Fibroblast of skin of scalp (primary cell): ENCODE measurements at places on chromosomes 1 and 21.
A peak's percentile ranks its signal among the peaks of the same experiment; 100 is the strongest.

- peak; percentile 48 for DNase-seq
These were observed 486 bp downstream of the HSPA13 start for GRCh38 chr21:14382486-14382834.

GRCh38 chr1:67184838-67185421 lies 18.7 kb downstream of the IL23R start:
- DNase-seq: no peak

GRCh38 chr1:234518876-234519275 lies 39.9 kb upstream of the TARBP1 start:
- DNase-seq: no peak

DNA sequence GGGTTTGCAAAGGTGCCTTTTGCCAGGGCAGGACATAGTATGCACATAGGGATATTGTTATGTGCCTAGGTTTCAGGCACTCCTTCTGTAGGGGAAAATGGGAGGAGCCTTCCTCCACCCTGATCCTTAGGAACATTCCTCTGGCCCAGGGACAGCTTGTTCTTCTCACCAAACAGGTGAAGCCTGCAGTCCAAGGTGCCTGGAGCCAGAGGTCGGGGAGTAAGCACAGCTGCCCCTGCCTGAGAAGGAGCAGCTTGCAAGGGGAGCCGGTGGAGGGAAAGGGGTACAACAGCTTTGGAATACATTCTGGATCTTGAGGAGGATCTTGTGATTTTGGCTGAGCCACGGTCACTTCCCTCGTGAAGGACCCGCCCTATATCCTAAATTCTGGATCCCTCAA lies 82.4 kb upstream of the CD1D start:
- DNase-seq: no peak

GRCh38 chr1:36773827-36774541 lies 260.3 kb downstream of the GRIK3 start:
- DNase-seq: no peak

- no peak for DNase-seq
These were observed 3.5 kb downstream of the HSPG2 start for GRCh38 chr1:21933397-21934248.

GRCh38 chr1:204316164-204316563 lies 43.6 kb downstream of the PLEKHA6 start:
- no peak for DNase-seq

DNA sequence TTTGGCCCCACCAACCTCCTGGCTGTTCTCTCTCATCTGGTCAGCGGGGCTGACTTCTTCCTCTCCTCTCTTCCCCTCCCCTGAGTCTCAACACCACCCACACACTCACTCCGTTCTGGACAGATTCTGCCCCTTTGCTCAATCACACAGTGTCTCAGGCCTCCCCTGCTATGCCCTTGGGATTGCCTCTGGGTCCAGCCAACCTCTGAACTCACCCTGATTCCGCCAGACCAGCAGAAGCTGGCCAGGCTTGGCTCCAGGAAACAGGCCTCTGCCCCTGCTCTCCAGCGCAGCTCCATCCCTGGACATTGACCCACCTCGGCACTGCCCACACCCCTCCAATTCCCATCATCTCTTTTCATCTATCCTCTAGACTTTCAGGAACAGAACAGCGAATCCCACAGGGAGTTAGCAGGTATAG lies 22.1 kb downstream of the AHDC1 start:
- no peak for DNase-seq

- no peak for DNase-seq
These were observed 319 bp downstream of the HES2 start for GRCh38 chr1:6419397-6419803.

GRCh38 chr1:2289607-2290006 lies 61.5 kb downstream of the SKI start:
- no peak for DNase-seq
